ENCODE measurements at places on chromosomes 5 and 9. TPM values are rescaled to one million over a fixed set of nuclear protein-coding genes. Genes with fewer than 3 reads are reported as not detected.

Gene ESM1
- not detected for polyA plus RNA-seq

Gene PKD2L2
- polyA plus RNA-seq: 0.66 TPM

Gene CFAP90
- not detected for polyA plus RNA-seq

Gene MARCHF3
- polyA plus RNA-seq: 70.8 TPM

Gene BASP1
- polyA plus RNA-seq: 75.8 TPM

Gene IRX1
- polyA plus RNA-seq: not detected

Gene PCDHGB5
- polyA plus RNA-seq: 0.27 TPM

DNA sequence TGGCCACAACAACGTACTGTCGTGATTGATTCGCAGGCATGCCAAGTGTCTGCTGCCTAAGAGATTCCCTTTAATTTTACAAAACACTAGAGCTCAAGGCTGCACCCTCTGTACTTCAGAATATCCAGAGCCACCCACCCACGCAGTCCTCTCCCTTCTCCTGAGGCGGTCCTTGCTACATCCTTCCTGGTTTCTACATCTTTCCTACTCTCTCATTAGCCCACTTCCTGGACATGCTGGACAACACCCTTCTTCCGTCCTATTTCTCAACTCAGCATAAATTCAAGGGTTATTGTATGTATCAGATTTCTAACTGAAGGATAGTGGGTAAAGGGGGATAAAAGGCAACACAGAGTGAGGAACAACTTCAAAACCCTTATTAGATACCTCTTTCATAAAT lies 148.4 kb upstream of the MAP3K1 start:
- no peak for DNase-seq
- H3K4me3 ChIP-seq: peak overlapping the region; percentile 6
- H3K36me3 ChIP-seq: peaks cover 8% of the 10 kb centered on the region
- peak overlapping the region; percentile 34 for H3K27ac ChIP-seq
- peaks cover 42% of the 10 kb centered on the region for H3K4me1 ChIP-seq

DNA sequence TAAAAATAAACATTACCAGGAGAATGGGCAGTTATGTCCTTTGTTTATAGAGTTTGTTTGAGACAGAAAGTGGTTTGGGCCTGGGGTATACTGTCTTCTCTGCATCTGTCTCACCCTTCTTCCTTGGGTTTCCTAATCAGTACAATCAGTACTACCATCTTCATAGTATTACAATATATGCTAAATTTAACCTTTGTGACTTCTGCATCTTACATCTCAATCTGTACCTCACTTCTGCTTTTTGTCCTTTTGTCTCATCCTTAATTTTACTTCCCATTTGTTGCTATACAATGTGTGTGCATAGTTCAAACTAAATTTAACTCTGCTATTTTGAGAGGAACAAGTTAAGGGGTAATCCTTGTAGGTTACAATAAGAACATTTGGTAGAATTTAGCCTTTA lies 19.6 kb downstream of the FBXO38 start:
- peaks cover 34% of the 10 kb centered on the region for H3K36me3 ChIP-seq
- H3K4me1 ChIP-seq: peaks cover 36% of the 10 kb centered on the region
- DNase-seq: peak; percentile 47
- no peak overlapping the region for H3K4me3 ChIP-seq

DNA sequence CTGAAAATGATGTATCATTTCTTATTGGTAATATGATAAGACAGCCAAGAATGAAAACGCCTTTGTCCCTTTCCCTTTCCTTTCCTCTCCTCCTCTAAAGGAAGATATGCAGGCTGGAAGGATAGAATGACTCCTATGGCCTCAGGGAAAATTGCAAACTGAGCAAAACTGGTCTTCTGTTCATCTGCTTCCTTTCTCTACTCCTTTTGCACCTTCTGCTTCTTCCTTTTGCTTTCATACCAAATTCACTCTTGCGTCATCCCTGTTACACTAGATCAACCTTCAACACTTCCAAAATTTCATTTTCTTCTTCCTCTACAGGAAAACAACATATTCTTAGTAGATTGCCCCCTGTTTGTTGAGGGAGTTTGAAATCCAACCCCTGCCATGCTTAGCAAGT lies 234.1 kb downstream of the ADAMTS6 start:
- no peak overlapping the region for H3K4me3 ChIP-seq
- no peak overlapping the region for H3K27ac ChIP-seq
- H3K4me1 ChIP-seq: no peaks in the 10 kb centered on the region
- H3K36me3 ChIP-seq: no peaks in the 10 kb centered on the region

DNA sequence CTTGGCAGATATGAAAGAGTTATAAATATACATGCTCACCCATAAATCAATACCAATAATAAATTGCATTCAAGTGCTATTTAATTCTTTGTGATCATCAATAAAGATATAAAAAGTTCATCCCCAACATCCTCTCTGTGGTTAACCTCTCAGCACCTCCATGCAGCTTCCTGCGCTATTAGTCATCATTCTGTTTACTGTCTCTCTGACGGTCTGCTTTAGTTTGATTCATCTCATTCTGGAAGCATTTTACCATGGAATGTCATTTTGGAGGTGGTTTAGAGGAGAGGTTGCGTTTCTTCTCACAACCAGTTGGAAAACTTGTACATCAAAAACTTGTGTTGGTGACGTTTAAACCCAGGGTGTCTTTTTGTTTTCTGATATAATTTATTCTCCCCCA lies 486.6 kb downstream of the BRINP1 start:
- H3K4me1 ChIP-seq: no peaks in the 10 kb centered on the region
- H3K36me3 ChIP-seq: no peaks in the 10 kb centered on the region
- no peaks in the 10 kb centered on the region for H3K27me3 ChIP-seq
- H3K27ac ChIP-seq: no peak overlapping the region
- no peak for DNase-seq

- peaks cover 7% of the 10 kb centered on the region for H3K36me3 ChIP-seq
- H3K27ac ChIP-seq: no peak overlapping the region
- H3K27me3 ChIP-seq: no peaks in the 10 kb centered on the region
- DNase-seq: no peak
- H3K4me3 ChIP-seq: no peak overlapping the region
These were observed 50.7 kb upstream of the RIC1 start for GRCh38 chr9:5578018-5578697.

DNA sequence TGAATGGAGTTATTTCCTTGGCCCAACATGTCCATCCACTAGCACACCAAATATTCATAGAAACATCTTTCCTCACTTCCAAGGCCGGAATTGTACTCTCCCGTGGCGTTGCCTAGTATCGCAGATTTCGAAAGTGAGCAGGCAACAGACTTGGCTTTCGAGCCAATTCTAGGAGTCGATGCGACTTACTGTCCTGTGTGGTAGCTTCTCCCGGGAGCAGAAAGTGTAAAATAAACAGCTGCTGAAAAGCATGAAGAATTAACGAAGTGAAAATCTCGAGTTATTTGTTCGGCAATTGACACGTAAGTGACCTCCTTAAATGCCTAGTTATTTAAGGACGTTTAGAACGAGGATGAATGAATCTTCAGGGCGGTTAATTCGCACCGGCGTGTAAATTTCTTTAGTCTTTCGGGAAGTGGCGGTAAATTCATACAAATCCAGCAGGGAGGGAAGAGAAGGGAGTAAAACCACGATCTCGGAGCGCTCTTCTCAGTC lies 449 bp upstream of the PCSK5 start:
- no peaks in the 10 kb centered on the region for H3K36me3 ChIP-seq
- H3K27me3 ChIP-seq: peaks cover 60% of the 10 kb centered on the region
- H3K27ac ChIP-seq: no peak overlapping the region
- DNase-seq: no peak
- H3K4me3 ChIP-seq: peak overlapping the region; percentile 87

DNA sequence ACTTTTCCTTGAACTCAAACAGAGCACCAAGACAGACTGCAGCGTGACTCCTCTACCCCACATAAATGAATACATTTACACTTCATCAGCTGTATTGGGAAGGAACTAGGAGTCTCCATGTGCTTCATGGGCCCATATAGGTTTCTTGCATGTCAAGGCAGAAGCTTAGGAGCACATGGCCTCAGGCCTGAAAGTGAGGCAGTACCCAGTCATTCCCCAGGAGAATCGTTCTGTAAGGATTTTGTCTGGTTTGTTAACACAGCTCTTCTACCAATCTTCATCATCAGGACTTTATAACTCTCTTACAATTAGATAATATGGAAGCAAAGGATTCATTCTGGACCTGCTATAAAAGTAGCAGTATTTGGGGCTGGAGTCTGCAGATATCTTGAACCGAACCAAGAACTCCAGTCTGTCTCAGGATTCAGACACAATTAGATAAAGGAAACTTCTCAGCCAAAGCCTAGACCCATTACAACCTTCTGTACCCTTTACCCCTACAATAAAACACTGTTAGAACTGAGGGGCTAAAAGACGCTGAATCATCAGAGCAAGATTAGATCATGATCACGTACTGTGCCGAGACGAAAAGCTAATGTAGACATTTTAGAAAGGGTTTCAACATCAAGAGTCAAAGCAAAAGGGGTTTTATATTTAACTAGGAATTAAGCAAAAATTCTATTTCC lies 385.5 kb upstream of the SLC30A5 start:
- no peak for DNase-seq
- H3K27ac ChIP-seq: no peak overlapping the region
- peaks cover 48% of the 10 kb centered on the region for H3K4me1 ChIP-seq

DNA sequence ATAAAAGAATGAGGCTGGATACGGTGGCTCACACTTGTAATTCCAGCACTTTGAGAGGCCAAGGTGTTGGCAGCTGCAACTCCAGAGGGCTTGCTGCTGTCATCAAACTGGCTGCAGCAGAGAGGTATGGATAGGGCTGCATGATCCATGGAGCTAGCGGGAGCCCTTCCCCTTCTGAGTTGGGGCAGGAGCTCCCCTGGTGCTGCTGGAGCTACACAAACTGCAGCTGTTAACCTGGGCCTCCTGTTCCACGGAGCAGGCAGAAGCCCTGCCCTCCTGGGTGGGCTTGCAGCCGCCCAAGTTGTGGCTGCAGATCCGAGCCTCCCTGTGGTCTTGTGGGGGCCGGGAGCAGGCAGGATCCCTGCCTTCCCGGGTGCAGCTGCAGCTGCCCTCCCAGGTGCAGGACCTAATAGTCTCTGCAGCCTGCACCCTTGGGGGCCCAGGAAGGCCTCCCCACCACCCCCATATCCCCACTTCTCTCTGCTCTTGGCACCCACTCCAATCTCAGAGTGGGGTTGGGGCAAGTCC lies 15.8 kb downstream of the CDC25C start:
- no peaks in the 10 kb centered on the region for H3K27me3 ChIP-seq
- no peaks in the 10 kb centered on the region for H3K36me3 ChIP-seq
- H3K4me1 ChIP-seq: no peaks in the 10 kb centered on the region
- H3K27ac ChIP-seq: no peak overlapping the region
- DNase-seq: no peak
- no peak overlapping the region for H3K4me3 ChIP-seq

- H3K36me3 ChIP-seq: peaks cover 7% of the 10 kb centered on the region
- no peaks in the 10 kb centered on the region for H3K27me3 ChIP-seq
- DNase-seq: no peak
- no peak overlapping the region for H3K27ac ChIP-seq
These were observed 76.1 kb downstream of the TLE1 start for GRCh38 chr9:81613002-81613812.

DNA sequence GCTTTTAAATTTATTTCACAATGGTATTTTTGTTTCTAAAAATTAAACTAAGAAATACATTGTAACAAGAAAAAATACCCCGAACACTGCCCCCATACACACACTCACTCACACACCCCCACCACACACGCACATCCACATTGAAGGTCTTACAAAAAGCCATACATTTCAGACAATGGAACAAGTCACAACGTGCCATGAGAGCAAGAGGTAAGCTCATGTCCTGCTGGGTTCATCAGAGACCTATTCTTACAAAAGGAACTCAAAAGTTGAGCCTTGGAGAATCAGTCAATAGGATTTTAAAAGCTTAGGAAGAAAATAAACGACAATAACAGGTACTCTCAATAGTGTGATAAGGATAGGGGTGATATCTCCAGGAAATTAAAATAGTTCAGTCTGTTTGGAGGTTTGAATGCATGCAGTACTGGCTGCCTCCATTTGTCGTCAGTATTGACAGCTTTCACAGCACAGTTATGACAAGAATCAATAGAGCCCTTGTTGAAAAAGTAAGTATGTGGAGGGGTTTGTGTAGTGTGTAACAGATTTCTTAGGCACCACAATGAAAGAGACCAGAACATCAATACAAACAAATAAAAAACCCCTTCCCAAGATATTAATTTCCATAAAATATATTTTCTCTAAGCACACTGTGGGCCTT lies 1826.2 kb upstream of the CDH6 start:
- H3K4me3 ChIP-seq: no peak overlapping the region
- DNase-seq: no peak
- no peaks in the 10 kb centered on the region for H3K36me3 ChIP-seq
- no peaks in the 10 kb centered on the region for H3K27me3 ChIP-seq
- no peak overlapping the region for H3K27ac ChIP-seq

DNA sequence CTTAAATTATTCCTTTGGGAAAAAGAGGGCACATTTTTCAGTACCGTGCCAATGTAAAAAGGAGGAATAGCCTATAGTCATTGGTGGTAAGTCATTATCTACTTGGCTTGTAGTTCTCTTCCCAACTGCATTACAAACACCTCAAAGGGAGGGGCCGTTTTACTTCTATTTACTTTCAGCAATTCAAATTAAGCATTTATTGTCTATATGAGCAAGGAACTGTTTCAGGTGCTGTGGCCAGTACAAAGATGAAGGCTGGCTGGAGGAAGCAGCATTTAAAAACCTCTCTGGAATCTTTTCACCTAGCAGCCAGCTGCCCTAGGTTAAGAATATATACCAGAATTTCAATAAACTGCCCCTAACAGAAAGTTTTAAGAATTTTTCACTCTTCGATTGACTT lies 48.9 kb downstream of the SEMA6A start:
- H3K27me3 ChIP-seq: no peaks in the 10 kb centered on the region
- H3K27ac ChIP-seq: no peak overlapping the region
- no peaks in the 10 kb centered on the region for H3K36me3 ChIP-seq
- no peaks in the 10 kb centered on the region for H3K4me1 ChIP-seq
- H3K4me3 ChIP-seq: no peak overlapping the region

DNA sequence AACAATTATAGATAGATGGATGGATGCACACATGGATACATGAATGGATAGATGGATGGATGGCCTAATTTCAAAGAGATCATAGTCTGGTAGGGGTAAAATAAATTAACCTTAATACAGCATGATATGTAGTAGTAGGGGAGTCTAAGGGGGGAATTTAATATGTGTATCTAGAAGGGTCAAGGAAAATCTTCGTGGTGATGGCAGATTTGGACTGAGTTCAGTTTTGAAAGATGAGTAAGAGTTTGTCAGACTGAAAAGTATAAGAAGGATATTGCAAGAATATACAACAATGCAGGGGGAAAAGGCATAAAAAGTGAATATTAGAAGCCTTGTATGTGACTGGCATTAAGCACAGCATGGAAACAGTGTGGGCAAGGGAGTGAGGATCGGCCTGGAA lies 98.7 kb downstream of the ZNF462 start:
- no peak overlapping the region for H3K27ac ChIP-seq
- no peak overlapping the region for H3K4me3 ChIP-seq
- H3K36me3 ChIP-seq: no peaks in the 10 kb centered on the region
- no peak for DNase-seq

- no peak for DNase-seq
- H3K36me3 ChIP-seq: no peaks in the 10 kb centered on the region
- no peaks in the 10 kb centered on the region for H3K4me1 ChIP-seq
- H3K27ac ChIP-seq: no peak overlapping the region
These were observed 153.8 kb downstream of the HSPA4 start for GRCh38 chr5:133205649-133206048.

Data from naive B cell (primary cell).